ENCODE measurements at places on chromosomes 1 and 21. TPM values are rescaled to one million over a fixed set of nuclear protein-coding genes. Genes with fewer than 3 reads are reported as not detected.

- no peak for DNase-seq
These were observed 57.5 kb downstream of the ENAH start for GRCh38 chr1:225595452-225595851.

- no peak for DNase-seq
These were observed 174 bp downstream of the SH3BP5L start for GRCh38 chr1:248825573-248825908.

DNA sequence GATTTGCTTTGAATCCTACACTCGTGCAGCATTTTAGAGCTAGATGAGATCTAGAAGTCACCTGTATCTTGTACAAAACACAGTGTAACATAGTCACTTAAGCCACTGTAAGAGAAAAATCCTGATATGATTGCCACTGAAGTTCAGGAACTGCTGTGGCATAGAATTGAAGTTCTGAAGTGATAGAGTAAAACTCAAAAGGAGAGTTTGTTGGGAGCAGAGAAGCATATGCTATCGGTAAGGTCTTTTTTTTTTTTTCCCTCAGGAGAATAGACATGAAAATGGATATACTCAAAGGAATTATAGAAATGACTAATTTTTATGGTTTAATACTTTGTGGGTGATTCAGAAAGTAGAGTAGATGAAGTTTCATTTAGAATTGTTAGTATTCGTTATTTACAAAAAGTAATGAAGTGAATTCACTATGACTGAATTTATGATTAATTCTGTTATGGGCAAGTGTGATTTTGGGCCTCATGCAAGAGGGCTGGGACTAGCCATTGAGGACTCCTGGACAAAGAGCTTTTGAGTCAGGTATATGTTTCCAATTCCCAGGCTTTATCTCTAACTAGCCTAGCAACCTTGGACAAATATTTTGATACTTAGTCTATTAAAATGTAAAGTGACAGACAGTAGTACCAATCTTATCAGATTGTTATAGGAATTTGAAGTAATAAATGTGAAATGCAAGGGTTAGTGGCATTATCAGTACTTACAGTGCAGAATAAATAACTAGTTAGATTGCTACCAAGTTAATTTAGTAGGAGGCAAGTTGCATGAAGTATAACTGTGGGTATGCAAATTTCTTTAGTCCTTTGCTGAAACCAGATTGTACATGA is 3.1 kb downstream of the KCTD3 start:
- DNase-seq: peak; percentile 50

DNA sequence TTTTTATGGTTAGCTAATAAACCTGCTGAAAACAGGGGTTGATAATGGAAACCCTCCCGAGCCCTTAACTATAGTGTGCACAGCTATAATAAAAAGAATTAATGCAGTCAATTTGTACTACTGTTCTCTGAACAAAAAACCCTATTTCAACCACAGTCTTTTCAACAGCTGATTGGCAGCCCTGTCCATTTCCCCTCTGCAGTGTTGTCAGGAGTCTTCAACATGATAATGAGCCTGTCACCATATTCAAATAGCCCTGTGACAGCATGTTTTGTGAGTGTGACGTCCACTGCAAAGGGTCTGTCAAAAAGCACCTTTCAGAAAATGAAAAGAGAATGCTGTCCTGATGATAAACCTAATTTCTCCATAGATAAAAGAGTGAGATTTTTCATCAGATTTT is 92.7 kb downstream of the ESRRG start:
- DNase-seq: no peak

- peak; percentile 14 for DNase-seq
These were observed 81.1 kb upstream of the ST6GALNAC5 start for GRCh38 chr1:76786222-76786621.

- no peak for DNase-seq
These were observed 17.9 kb downstream of the PTPRF start for GRCh38 chr1:43548285-43549271.

GRCh38 chr1:5954964-5955363 is 37.3 kb downstream of the NPHP4 start:
- no peak for DNase-seq

DNA sequence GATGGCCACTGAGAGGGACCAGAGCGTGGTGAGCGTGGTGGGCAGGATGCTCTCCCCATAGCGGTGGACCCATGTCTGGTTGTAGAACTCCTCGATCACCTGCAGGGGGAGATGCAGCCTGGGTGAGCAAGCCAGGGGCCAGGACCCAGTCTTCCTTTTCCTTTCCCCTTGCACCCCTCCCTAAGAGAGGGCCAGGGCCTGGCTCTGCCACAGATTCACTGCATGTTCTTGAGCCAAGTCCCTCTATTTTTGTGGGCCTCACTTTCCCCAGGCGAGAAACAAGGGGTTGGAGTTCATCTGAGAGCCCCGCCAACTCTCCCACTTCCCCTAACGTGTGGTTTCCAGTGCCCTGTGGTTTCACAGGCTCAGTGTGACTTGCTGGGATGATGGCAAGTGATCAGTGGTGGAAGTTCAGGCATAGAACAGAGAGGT is 27.5 kb downstream of the SLC2A1 start:
- peak; percentile 42 for DNase-seq

- peak; percentile 37 for DNase-seq
These were observed 29.2 kb downstream of the CDC7 start for GRCh38 chr1:91529856-91530255.

The PEX10 gene
- total RNA-seq: 18.8 TPM

The PITHD1 gene
- total RNA-seq: 81.8 TPM

The THEMIS2 gene
- 23.5 TPM for total RNA-seq

The GPR157 gene
- total RNA-seq: 2.9 TPM

The VPS72 gene
- total RNA-seq: 76.6 TPM

The DDI2 gene
- total RNA-seq: 17.4 TPM

The SERPINC1 gene
- total RNA-seq: not detected

The PRDM2 gene
- 9.2 TPM for total RNA-seq

The ADGRB2 gene
- 8.3 TPM for total RNA-seq

The SYCP1 gene
- not detected for total RNA-seq

The TCHHL1 gene
- not detected for total RNA-seq
